ENCODE measurements at places on chromosomes 1 and 21. TPM values are rescaled to one million over a fixed set of nuclear protein-coding genes. Genes with fewer than 3 reads are reported as not detected.

Gene POGZ
- total RNA-seq, result 46.9 TPM

Gene OR2T3
- total RNA-seq, result not detected

Gene ADORA3
- total RNA-seq, result not detected

Gene MPL
- not detected for total RNA-seq

Gene CA14
- not detected for total RNA-seq

Gene TMCO4
- 28.3 TPM for total RNA-seq

Gene LCE2A
- total RNA-seq, result not detected

Gene CYP4X1
- not detected for total RNA-seq

All from hair follicle dermal papilla cell (primary cell).